ENCODE measurements at places on chromosomes 12 and 14.

DNA sequence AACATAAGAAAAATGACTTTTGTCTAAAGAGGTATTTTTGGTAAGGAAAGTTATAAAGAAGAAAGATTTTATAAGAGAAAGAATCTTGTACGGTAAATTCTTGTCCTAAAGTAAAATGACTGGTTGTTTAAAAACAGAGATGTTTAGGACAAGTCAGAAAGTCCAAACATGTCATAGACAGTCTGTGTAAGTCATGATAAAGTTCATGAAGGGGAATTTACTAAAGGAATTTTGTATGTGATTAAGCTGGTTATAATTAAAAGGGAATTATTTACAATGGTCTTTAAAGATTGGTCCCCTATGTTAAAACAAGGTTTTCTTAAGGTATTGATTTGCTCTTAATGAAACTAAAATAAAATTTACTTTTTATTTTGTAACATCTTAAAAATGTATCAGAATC lies 269.4 kb upstream of the CCDC196 start:
- no peak for DNase-seq

GRCh38 chr14:51867741-51868140 lies 7.3 kb downstream of the GNG2 start:
- no peak for DNase-seq

DNA sequence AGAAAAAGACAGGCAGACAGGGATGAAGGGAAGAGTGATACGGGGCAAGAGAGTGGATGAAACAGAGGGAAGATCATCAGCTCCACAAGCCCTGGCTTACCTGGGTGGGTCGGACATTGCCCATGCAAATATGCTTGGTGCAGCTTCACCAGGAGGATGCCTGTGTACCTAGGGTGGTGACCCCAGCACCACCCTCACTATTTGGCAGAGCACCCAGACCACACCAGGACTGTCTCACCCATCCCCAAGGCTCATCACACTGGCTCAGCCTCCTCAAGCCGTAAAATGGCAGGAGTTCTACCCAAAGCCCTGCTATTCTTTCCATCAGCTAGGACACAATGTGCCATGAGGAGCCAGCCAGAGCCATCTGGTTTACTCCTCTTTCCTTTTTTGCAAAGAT lies 3.0 kb downstream of the GALNT8 start:
- DNase-seq, result no peak

- DNase-seq, result peak; percentile 20
These were observed 418 bp upstream of the MYG1 start for GRCh38 chr12:53299101-53299453.

DNA sequence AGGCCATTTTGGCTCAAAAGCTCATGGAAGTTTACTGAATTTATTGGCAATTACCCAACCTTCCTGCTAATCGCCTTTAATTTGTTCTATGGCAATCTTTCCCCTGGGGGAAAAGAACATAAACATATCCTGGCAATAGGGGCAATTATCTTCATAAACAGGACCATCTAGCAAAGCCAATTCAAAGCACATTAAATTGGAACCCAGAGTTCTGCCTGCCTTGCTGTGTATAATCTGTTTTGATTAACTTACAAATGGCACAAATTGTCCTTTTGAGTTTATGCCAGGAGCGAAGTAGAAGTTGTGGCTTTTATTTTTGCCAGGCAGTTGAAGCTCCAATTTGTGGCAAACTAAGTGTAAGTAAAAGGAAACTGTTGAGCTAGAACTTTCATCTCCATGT lies 68.6 kb downstream of the C12orf50 start:
- DNase-seq, result no peak

DNA sequence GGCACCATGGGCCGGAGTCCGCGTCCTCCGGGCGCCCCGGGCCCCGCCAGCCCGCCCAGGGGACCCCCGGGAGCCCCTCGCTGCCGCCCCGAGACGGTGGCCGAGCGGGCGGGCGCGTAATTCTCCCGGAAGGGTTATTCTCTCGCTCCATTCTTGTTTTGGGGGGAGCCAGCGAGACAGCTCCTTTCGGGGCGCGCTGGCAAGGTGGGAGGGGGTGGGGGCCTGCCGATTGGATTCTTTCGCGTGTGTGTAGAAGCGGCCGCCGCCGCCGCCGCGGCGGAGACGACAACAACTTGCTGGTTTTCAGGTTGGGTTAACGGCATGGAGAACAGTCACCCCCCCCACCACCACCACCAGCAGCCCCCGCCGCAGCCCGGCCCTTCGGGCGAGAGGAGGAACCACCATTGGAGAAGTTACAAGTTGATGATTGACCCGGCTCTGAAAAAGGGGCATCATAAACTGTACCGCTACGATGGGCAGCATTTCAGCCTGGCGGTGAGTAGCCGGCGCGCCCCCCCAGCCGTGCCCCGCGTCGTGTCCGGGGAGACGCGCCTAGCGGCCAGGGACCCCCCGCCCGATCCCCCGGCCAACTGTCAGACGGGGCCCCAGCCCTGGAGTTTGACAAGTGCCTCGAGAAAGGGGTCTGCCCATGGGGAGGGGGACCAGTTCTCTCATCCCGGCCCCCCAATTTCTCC lies 755 bp downstream of the SETD1B start:
- peak; percentile 60 for DNase-seq

DNA sequence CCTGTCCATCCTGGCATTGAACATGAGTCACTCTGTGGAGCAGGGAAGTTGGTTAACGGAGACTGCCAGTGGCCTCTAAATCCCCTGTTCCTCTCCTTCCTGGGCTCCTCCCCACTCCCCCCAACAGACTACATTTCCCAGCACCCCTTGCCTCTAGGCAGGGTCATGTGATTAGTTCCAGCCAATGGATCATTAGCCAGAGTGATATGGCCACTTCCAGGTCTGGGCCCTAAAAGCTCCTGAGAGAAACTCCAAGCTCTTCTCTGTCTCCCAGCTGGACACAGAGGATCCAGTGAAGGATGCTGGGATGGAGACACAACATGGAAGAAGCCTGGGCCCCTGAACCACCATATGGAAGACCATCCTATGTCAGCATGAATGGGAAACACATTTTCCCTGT lies 54.4 kb upstream of the RFLNA start:
- no peak for DNase-seq

DNA sequence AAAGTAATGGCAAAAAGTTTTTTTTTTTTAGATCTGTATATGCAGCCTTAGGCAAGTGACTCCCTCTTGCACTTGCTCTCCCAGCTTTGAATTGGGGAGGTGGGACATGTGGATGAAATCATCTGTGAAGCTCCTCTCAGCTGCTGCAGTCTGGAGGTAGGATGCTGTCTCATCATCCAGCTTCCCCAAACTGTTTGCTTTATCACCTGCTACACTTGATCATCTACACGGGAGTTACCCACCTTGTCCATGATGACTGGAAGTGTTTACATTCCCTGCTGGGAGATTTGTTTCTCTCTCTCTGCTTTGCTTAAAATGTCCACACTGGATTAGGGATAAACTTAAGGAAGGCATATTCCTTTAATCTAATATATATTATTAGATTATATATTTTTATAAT lies 8.5 kb upstream of the FGF23 start:
- no peak for DNase-seq

GRCh38 chr14:71403656-71404055 lies 496.4 kb downstream of the PCNX1 start:
- DNase-seq, result no peak

DNA sequence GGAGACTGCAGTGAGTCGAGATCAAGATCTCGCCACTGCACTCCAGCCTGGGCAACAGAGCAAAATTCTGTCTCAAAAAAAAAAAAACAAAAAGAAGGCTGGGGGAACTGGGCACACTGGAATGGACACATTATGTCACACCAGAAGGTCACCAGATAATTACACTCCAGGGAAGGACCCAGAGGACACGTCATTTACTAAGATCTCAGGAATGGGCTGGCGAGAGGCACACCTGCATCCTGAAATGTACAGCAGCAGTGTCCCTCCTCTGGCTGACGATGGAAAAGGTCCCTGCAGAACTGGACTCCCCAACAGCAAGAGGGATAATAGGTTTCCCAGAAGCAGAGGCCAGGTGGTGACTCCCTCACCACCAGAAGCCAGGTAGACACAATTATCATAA lies 243.5 kb downstream of the BCL11B start:
- no peak for DNase-seq

GRCh38 chr14:54893151-54893760 lies 9.4 kb downstream of the GCH1 start:
- no peak for DNase-seq

Data from T follicular helper cell (primary cell).